Right renal pelvis (tissue), 4 donors: ENCODE measurements at places on chromosomes 12 and 14.

GRCh38 chr12:51247523-51248206 lies 9.0 kb downstream of the DAZAP2 start:
- no peak for DNase-seq

DNA sequence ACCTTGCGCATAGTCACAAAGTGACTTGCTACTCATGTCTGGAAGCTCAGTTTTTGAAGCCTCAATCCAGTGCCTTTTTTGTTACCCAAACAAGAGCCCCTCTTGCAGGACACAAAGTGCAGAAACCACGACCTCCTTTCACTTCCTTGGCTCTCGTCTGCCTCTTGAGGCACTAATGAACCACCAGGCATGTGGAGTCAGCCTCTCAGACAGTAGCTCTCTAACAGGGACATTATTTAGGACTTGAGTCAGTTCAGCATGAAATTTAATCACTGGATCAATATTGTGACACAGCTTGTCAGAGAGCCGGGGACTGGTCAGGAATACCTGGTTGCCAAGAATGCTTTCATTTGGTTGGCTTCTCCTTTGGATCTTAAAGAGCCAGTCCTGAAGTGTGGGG lies 46.7 kb downstream of the HSPB8 start:
- no peak for DNase-seq

DNA sequence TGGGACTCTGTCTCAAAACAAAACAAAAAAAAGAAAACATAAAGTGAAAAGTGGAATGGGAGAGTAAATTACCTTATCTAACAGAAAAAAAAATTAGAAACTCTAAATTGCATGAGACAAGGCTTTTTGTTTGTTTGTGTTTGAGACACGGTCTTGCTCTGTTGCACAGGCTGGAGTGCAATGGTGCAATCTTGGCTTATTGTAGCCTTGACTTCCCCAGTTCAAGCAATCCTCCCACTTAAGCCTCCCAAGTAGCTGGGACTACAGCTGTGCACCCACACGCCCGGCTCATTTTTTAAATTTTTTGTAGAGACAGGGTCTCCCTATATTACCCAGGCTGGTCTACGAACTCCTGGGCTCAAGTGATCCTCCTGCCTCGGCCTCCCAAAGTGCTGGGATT lies 17.9 kb upstream of the FBXO34 start:
- no peak for DNase-seq

- DNase-seq: no peak
These were observed 104.6 kb downstream of the ITPR2 start for GRCh38 chr12:26728205-26729050.

GRCh38 chr12:29990971-29991370 lies 207.2 kb upstream of the TMTC1 start:
- DNase-seq: no peak

DNA sequence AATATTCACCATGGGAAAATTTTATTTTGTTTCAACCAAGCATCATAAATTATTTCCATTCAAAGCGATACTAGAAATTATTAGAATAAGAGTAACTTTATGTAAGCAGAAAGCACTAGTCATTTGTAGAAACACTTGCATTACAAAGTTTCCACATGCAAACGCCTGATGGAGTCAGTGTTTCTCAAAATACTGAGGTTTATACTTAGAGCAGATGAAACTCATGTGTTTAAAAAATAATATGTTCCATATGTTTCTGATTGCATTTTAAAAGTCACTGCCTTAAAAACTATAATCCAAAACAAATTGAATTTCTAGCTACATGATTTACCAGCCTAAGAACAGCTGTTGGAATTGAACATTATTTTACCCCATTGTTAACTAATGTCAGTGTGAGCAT lies 1246.4 kb downstream of the SLC16A7 start:
- no peak for DNase-seq

- DNase-seq: no peak
These were observed 671 bp downstream of the SPTB start for GRCh38 chr14:64878837-64879634.

- no peak for DNase-seq
These were observed 516 bp downstream of the NINJ2 start for GRCh38 chr12:662566-663292.

- DNase-seq: no peak
These were observed 51.1 kb downstream of the TMEM260 start for GRCh38 chr14:56630707-56631106.

GRCh38 chr14:71011479-71011878 lies 104.2 kb downstream of the PCNX1 start:
- no peak for DNase-seq

- no peak for DNase-seq
These were observed 13.0 kb downstream of the SERPINA11 start for GRCh38 chr14:94439453-94440057.

GRCh38 chr12:120639771-120640721 lies at the start of gene CABP1:
Gene CABP1 (plus strand): TSS chr12:120640626. CDS start chr12:120640686, 60 bp downstream.
- no peak for DNase-seq

GRCh38 chr14:106318700-106319099 lies 792.3 kb downstream of the TMEM121 start:
- DNase-seq: no peak

- no peak for DNase-seq
These were observed 1.1 kb upstream of the LRP1 start for GRCh38 chr12:57127101-57127725.

DNA sequence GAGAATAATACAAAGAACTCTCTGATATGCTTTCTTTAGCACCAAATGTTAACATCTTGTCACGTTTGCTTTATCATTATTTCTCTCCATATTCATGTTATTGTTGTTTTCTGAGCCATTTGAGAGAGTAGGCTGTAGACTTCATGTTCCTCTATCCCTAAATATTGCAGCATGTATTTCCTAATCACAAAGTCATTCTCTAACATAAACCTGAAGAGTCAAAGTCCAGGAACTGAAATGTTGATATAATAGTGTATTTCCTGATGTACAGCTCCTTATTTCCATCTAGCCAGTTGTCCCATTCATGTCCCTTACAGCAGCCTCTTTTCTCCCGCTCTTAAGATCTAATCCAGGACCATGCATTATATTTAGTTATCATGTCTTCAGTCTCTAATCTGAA lies 72.8 kb downstream of the SPATS2 start:
- no peak for DNase-seq

DNA sequence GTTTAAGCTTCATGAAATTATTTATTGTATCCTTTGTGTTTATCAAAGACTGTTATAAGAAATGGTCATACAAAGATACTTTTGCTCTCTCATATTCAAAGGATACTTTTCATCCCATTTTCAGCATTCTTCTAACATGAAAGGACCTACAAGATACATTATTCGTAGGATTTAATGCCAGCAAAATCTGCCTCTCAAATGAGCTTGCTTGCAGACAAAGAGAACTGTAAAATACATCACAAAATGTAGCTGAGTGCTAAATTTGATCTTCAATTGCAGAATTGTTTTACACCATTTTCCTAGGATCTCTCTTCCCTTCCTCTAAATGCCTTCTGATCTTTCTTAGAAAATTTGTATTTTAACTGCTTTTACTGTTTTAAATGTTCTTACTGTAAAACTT lies 333.0 kb upstream of the NAV3 start:
- no peak for DNase-seq

- no peak for DNase-seq
These were observed 45.4 kb upstream of the BTG1 start for GRCh38 chr12:92191061-92191460.

DNA sequence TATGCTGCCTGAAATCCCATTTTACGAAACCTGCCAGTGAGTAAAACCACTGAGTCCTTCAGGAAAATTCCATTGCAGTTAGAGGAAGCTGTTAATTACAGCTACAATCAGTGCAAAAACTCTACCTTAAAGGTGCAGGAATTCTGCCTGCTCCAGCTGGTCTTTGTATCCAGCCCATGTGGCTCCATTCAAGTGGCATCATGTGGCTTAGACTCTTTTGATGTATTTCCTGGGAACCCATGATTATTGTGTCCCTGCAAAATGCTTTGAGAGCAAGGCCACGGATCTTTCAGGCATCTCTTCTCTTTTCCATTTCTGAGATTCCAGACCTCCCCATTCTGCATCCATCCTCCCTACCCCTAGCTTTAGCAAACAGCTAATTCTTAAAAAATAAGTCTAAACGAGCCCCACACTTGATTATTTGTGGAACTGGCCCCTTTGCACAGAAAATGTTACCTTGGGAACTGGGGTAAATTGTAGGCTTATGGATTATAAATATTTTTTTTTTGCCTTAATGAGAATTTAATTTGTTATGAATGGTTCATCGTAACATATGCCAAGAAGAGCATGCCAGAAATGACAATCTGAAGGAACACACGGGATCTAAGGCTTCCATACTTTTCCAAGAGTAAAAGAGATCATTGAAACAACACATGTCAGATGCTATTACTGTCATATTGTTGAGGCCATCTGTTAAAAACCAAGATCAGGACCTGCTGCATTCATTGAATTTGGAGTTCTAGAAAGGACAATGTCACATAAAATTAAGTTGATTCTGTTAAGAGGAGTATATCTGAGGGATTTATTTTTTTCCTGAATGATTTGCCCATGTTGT lies 144.6 kb downstream of the TPH2 start:
- DNase-seq: no peak

- no peak for DNase-seq
These were observed 243.0 kb downstream of the TTC8 start for GRCh38 chr14:89067293-89067972.

GRCh38 chr12:7373226-7373625 lies 69.4 kb downstream of the ACSM4 start:
- no peak for DNase-seq

- DNase-seq: no peak
These were observed 15.6 kb downstream of the CABP1 start for GRCh38 chr12:120656008-120656407.

GRCh38 chr14:56585461-56586084 lies 6.0 kb downstream of the TMEM260 start:
- DNase-seq: no peak

GRCh38 chr12:45582986-45583659 lies 146.4 kb upstream of the ARID2 start:
- no peak for DNase-seq

DNA sequence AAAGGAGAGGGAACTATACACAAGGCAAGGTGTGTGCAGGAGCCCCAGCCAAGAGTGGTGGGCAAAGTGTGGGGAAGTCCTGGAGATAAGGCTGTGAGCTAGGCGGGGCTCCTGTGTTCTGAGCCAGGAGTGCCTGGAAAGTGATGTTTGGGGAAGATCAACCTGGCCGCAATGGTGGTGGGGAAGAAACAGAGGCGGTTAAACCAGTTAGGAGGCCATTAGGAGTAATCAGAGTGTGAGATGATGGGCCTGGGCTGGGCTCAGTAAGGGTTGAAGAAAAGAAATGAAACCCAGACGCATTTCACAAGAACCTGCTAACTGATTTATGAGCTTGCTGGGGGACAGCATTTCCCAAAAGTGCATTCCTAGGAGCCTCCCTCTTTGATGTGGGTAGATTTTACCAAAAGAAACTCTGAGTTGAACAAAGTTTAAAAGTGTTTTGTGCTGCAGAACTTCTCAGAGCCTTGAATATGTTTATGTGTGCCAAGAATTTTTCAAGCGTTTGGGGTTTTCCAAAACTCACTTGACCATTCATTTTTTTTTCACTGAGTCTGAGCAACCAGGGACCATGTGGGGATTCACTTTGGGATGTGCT lies 34.2 kb upstream of the LRP1-AS start:
- DNase-seq: no peak

DNA sequence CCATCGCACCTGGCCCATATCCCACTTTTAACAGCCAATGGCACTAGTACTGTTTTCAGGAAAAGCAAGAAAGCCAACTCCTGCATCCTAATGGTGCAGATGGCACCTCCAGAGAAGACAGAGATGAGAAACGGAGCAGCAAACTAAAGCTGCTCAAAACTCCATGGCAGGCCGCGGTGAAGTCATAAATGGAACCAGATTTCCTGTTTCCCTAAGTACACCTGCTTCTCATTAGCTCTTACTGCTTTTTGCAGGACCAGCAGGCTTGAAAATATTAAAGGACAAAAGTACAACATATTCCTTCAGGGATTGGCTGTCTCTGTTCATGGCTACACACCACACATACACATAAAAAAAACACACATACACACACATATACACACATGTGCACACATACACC lies 36.7 kb upstream of the LGALS3 start:
- DNase-seq: no peak

GRCh38 chr14:59429790-59430189 lies 35.4 kb downstream of the GPR135 start:
- DNase-seq: no peak

DNA sequence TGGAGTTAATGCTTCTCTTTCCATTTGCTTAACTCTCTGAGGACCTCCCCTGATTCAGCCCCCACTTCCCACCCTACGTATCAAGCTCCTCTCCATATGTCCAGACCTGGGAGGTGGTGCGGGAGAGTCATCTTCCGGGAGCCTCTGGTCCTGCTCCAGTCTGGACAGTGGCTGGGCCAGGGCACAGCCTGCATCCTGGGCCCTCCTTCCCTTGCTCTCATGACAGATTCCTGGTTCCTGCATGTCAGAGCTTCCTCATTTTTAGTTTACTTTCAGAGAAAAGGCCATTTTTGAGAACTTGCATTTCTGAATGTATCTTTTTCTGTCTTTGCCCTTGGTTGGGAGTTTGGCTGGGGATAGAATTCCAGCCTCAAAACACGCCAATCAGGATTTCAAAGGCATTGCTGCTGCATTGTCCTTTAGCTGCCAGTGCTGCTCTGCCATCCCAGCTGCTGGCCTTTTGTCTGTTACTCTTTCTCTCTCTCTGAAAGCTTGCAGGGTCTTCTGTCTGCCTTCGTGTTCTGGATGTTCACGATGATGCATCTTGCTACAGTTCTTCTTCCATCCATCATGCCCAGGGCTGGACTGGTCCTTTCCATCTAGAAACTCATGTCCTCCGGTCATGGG lies 54.7 kb downstream of the SLC6A12 start:
- DNase-seq: no peak

GRCh38 chr12:98513379-98514322 lies 1.7 kb upstream of the TMPO start:
- DNase-seq: no peak

DNA sequence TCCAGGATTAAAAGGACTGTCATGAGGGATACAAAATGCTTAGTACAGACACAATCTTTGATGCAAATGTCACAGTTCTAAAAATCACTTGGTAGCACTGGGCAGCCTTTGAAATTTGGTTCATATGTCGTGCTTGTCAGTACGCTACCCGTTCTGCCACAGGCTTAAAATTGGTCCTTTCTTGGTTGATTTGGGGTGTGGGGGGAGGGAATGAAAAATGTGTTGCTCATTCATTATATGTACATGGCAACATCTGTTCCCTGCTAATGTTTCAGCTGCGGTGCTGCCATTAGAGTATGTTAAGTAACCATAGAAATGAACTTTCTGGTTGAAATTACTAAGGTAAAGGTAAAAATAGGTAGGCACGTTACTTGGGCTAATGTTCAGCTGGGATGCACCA lies 155.4 kb upstream of the ARHGAP5 start:
- DNase-seq: no peak

GRCh38 chr12:114916124-114916523 lies 232.1 kb upstream of the TBX3 start:
- no peak for DNase-seq
